Stimulated activated CD4-positive, alpha-beta T cell treated with anti-CD3 and anti-CD28 coated beads, Interleukin-1b, Interleukin-23, amount 100 ng/mL, for 4 hours (primary cell): ENCODE measurements at places on chromosomes 16 and 17.

DNA sequence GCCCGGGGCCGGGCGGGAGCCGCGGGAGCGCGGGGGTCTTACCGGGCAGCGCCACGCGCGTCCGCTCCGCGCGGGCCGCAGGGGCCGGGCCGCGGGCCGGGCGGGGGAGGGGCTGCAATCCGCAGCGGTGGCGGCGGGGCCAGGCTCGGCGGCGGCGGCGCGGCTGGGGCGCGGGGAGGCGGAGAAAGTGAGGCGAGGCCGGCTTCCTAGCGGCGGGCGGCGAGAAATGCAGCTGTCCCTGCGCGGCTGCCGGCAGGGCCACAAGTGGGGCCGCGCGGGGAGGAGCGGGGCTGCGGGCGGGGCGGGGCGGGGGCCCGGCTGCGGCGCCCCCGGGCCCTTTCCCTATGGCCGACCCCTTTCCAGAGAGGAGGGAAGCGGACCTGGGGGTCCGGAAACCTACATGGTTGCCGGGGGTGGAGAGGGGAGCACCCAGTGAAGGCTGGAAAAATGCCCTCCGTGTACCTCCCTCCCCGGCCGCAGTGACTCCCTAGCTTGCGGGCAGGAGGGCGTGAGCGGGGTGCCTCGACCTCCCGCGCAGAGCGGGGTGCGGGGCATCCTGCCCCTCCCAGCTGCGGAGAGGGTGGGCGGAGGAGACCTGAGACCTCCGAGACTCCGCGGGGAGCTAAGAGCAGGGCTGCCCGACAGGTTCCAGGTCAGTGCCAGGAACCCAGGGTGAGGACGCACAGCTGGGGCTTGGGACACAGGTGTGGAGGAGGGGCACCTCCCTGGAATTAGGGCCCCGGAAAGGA, at the start of gene CUEDC1:
Gene CUEDC1 (minus strand): TSS at position 230 of the 749 bp plus-strand sequence. CDS start 69,848 bp downstream, outside the sequence.
- DNase-seq = peak; percentile 55

- DNase-seq = no peak
These were observed 208.3 kb upstream of the SALL1 start for GRCh38 chr16:51359141-51359955.

- no peak for DNase-seq
These were observed 14.0 kb downstream of the VPS53 start for GRCh38 chr17:700504-701094.

DNA sequence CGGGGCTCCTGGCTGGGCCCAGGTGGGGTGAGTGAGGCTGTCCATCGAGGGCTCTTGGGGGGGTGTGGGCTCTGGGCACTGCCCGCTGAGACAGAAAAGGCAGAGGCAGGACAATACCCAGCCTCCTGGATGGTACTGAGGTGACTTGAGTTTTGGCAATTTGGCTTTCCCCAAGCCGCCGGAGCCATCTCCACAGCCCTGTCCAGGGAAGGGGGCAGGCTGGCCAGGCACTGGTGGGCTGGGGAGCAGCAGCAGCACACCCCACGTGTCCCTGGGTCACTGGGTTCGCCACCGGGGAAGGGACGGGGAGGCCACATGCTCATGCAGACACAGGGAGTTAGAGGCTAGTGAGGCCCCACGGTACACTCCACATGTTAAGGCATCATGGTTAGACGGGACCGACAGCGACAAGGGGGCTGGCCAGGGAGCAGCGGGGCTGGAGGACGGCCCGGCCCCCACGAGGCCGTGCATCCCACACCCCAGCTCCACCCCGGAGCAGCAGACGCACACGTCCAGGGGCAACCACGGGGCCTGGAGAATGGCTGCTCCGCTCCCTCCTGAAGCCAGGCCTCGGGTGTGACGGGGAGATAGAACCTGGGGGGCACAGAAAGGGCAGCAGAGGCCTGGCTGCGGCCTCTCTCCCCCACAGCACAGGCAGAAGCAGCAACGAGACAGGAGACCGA, 3.0 kb downstream of the ARHGDIA start:
- DNase-seq = no peak

DNA sequence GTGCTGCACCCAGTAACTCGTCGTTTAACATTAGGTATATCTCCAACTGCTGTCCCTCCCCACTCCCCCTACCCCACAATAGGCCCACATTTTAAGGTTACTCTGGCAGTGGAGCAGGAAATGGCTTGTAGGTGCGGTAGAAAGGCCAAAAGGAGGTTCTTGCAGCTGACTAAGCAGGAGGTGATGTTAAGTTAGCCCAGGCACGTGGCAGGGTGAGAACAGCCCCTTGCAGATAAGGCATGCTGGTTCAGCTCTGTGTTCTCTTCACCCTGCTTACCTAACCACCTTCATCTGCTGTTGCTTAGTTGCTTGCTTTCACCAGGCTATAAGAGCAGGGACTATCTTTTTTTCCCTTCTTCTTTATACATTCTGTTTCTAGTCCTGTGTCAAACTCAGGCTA, 1082.8 kb upstream of the RBFOX1 start:
- no peak for DNase-seq
